NCI-H2081 (cell line): ENCODE measurements at places on chromosomes 13 and 19.
A peak's percentile ranks its signal among the peaks of the same experiment; 100 is the strongest.

- DNase-seq, result no peak
Observed at GRCh38 chr13:103625194-103625593, 559.0 kb upstream of the SLC10A2 start.

- DNase-seq, result no peak
Observed at GRCh38 chr13:20927596-20928257, 25.2 kb upstream of the XPO4 start.

GRCh38 chr13:35549481-35549880 is 73.0 kb upstream of the MAB21L1 start:
- DNase-seq, result no peak

DNA sequence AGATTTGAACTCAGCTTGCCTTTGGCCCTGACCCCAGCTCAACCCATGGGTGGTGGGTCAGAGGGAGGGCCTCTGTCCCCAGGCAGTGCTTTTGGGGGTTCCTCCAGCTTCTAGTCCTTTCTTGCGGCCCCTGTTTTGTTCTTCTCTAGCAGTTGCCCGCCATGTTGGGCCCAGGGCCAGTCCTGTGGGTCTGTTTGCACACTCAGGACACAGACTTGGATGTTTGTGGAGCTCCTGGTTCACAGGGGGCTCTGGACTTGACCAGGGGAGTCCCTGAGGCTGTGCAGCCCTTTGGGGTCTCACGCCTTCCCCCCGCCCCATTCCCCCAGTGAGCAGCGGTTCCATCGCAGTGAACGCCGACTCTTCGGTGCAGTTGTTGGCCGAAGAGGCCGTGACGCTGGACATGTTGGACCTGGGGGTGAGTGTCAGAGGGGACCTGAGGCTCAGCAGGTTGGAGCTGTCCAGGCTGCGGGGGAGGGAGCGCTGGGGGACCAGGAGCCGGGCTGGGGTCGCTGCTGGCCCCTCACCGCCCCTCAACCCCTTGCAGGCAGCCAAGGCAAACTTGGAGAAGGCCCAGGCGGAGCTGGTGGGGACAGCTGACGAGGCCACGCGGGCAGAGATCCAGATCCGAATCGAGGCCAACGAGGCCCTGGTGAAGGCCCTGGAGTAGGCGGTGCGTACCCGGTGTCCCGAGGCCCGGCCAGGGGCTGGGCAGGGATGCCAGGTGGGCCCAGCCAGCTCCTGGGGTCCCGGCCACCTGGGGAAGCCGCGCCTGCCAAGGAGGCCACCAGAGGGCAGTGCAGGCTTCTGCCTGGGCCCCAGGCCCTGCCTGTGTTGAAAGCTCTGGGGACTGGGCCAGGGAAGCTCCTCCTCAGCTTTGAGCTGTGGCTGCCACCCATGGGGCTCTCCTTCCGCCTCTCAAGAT is 2.5 kb downstream of the ATP5F1D start:
- peak; percentile 69 for DNase-seq

- no peak for DNase-seq
Observed at GRCh38 chr13:71798707-71799106, 68.3 kb downstream of the DACH1 start.

- DNase-seq, result peak; percentile 46
Observed at GRCh38 chr19:17555929-17556813, 722 bp downstream of the COLGALT1 start.

GRCh38 chr13:114115796-114116195 is 16.6 kb downstream of the RASA3 start:
- DNase-seq, result no peak

DNA sequence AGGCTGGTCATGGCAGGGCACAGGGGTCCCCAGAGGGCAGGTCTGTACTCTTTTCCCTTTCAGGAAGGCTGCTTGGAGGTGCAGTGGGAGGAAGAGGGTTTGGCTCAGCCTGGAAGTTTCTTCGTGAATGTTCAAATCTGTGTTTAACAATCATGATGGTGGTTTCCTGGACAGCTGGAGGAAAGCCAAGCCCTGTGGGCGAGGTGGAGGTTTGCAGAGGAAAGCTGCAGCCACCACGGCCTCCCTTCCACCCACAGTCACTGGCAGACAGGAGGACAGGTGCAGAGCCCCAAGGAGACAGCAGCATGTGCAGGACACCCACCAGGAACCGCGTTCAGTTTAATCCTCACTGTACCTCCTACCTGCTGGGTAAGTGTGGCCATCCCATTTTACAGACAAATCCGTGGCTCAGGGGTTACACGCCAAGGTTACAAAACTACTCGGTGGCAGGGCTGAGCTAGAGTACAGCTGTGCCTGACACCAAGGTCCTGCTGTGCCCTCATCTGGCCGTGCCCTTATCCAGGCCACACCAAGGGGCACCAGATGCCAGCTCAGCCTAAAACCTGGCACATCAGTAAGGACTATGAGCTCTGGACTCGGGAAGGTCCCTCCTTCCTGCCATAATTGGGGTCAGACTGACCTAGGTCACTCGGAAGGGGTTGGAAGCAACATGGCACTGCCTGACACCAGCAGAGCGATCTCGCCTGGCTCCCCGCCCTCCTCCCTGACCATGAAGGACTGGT is 34.1 kb downstream of the SUGP2 start:
- peak; percentile 56 for DNase-seq

GRCh38 chr13:73622381-73622780 is 511.8 kb downstream of the KLF12 start:
- no peak for DNase-seq

- DNase-seq, result no peak
Observed at GRCh38 chr19:49475995-49476880, 2.2 kb downstream of the FLT3LG start.

- DNase-seq, result no peak
Observed at GRCh38 chr19:32646556-32646955, 28.4 kb downstream of the ANKRD27 start.

DNA sequence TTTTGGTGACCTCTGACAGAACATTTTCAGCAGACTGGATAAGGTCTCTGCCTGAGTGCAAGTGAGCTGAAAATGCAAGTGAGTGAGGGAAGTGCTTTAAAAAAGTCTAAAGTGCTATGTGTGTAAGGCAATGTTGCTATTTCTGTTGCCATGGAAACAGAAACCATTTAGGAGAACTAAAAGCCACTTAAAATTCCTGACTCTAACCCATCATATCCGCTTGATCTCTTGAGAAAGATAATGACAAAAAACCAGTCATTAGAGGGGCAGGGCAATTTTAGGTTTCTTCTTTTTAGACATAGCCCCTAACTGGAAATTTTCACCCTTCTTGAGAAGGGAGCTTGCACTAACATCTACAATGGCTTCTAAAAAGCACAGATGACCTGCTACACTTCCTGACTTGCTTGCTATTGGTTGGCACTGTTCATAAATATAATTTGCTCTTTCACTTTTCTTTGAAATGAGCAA is at the start of gene CYSLTR2:
TSS of gene CYSLTR2 (plus strand) at position 458 of the 468 bp plus-strand sequence. CDS start 52,889 bp downstream, outside the sequence.
- DNase-seq, result no peak

DNA sequence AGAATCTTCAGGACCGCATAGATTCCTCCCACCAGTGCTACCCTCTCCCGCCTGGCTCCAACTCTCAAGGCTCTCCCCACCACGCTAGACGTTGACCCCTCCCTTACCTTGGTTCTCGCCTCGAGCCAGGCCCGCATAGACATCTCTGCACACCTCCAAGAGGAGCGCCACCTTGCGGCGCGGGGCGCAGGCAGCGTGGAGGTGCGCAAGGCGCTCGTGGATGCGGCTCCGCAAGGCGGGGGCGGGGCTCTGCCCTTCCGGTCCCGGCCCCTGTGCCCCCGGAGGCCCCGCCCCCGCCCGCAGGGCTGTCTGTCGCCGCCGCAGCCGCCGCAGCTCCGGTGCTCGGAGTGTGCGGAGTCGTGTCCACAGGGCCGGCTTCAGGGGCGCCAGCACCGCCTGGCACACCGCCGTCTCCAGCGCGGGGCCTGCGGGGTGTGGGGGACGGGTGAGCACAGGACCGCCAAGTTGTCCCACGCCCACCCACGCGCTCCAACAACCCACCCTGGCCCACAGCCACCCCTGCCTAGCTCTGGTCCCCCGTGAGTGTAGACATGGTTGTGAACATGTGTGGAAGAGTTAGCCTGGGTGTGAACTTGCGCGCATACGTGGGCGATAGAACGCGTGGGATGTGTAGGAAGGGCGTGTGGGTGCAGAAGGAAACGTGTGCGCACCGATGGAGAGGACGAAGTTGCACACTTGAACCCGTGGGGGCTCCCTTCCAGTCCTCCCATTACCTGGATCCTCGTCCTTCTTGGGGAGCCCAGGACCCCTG is 8.1 kb downstream of the RINL start:
- DNase-seq, result peak; percentile 85

- no peak for DNase-seq
Observed at GRCh38 chr13:40583738-40584137, 82.7 kb downstream of the FOXO1 start.

DNA sequence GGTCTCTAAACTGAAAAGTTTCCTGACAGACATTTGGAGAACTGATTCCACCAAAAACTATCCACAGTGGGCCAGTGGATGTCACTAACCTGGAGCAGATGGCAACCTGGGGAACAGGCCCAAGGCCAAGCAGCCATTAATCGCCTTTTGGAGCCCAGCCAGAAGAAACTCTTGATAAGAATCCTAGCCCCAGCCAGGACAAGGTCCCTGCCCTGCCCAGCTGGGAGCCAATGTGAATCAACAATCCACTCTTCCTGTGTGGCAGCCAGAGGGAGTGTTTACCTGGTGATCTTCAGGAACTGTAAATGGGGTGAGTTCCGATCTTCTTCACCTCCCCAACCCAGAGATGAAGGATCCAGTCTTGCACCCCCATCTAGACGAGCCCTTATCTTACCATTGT is 14.5 kb upstream of the IGSF23 start:
- DNase-seq, result no peak

- DNase-seq, result no peak
Observed at GRCh38 chr13:39321574-39321973, 281.4 kb downstream of the LHFPL6 start.

GRCh38 chr19:53992815-53993214 is 1.4 kb downstream of the CACNG6 start:
- DNase-seq, result no peak

- peak; percentile 23 for DNase-seq
Observed at GRCh38 chr13:114130837-114131582, 1.4 kb downstream of the RASA3 start.

DNA sequence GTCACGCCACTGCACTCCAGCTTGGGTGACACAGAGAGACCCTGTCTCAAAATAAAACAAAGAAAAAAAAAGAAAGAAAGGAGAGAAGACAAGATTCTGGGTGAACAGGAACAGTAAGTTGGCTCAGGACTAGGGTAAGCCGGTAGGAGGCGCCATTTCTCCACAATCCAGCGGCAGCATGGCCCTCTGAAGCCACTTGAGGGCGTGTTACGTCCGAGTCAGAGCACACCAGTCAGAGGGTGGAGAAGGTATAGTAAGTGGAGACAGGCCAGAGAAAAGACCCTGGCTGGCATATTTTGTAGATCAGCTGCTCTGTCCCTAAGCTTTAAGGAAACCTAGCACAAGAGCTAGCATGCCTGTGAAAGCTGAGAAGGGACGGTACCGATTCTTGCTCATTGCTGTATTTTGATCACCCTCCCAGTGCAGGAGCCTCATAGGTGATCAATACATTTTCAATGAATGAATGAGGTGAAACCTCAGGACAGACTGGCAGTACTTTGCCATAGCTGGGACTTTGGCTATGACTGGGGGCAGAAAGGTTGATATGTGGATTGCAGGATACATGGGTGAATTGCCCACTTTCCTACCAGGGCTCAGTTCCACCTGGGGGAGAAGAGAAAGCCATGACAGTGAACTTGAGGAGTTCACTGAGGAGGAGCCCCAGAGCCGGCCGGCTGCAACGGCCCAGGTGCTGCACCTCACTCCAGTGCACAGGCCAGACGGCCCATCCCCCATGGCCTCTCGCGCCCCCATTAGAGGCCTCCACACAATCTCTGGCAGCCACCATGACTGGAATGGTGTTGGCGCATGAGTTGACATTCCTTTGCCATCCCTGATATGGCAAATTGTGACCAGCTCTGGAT is 23.5 kb downstream of the POU2F2 start:
- DNase-seq, result peak; percentile 79

- DNase-seq, result no peak
Observed at GRCh38 chr13:85545771-85546170, 253.4 kb downstream of the SLITRK6 start.

- no peak for DNase-seq
Observed at GRCh38 chr13:73223372-73223781, 164.6 kb downstream of the KLF5 start.

GRCh38 chr13:66414066-66414800 is 815.9 kb downstream of the PCDH9 start:
- DNase-seq, result no peak

DNA sequence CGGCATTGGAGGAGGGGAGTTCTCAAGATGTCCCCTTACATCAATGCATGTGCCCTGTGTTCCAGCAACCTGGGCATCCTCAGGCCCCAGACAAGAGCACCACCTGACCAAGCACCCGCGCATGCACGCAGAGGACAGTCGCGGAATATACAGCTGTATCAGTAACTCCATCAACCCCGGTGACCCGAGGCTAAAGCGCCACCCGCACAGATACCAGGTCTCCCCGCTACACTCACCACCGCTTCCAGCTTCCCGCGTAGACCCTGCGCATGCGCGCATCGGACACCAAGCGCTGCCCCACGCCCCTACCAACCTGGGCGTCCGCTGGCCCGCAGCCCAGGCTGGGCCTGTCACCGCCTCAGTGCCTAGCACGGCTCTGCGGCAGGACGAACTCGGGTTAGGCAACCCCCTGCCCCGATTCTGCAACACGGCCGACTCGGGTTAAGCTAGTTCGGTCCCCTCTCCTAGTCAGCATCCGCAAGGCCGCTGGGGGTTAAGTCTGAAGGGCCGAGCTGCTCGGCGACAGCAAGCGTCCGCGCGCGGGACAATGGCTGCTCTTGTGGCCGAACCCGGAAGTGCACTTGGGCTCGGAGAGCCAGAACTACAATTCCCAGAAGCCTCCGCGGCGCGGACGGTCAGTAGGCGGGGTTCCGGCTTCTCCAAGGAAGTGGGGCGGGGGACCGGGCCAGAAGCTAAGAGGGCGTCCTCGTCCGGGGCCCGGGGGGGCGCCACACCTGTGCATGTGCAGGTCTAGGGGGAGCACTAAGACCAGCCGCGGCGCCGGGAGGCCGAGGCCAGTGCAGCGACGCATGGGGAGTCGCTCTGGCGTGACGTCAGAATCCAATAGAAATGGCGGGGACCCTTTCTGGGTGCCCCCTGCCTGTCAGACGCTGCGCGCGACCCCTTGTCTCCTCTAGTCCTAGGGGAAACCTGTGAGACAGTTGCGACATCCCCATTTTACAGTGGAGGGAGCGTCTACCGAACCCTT is at the start of gene ZNF180:
TSS of gene ZNF180 (minus strand) at position 561 of the 988 bp plus-strand sequence. CDS start 3,188 bp downstream, outside the sequence.
- peak; percentile 96 for DNase-seq

DNA sequence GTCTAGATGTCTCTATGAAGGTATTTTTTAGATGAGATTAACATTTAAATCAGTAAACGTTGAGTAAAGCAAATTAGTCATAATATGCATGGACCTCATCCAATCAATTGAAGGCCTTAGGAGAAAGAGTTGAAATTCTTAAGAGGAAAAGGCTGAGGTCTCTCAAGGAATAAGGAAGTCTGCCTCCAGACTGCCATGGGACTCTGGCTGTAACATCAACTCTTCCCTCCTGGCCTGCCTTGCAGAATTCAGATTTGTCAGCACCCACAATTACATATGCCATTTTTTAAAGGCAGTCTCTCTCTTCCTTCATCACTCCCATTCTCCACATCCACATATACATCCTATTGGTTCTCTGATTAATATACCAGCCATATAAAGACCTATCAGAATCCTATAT is 28.8 kb upstream of the INTS6 start:
- no peak for DNase-seq

- DNase-seq, result no peak
Observed at GRCh38 chr13:51065372-51066090, 45.5 kb downstream of the C13orf42 start.
